SJSA1 (cell line): ENCODE measurements at places on chromosomes 3 and 15.

DNA sequence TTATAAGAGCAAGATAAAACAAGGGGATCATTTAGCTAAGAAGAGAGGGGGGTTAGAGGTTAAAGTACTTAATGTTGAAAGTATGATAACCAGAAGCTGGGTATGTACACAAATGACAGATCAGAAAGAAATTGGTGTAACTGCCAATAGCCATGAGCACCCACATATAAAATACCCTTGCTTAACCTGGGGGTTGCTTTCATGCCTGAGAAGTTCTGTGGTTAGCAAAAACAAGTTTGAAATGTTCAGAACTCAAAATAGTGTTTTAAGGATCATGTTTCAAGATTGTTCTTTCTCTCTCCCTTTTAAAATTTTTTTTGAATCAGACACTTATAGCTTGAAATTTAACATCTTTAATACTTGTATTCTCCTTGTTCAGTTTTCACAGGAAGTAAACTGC lies 321.4 kb upstream of the GBE1 start:
- no peaks in the 10 kb centered on the region for H3K27me3 ChIP-seq
- no peaks in the 10 kb centered on the region for H3K36me3 ChIP-seq
- no peaks in the 10 kb centered on the region for H3K4me1 ChIP-seq
- no peak overlapping the region for H3K27ac ChIP-seq
- no peak for DNase-seq

GRCh38 chr3:48217449-48217848 lies 5.8 kb upstream of the CAMP start:
- DNase-seq: no peak
- H3K4me3 ChIP-seq: no peak overlapping the region
- no peaks in the 10 kb centered on the region for H3K36me3 ChIP-seq
- no peaks in the 10 kb centered on the region for H3K27me3 ChIP-seq

GRCh38 chr3:187739561-187740332 lies 5.5 kb downstream of the BCL6 start:
- DNase-seq: peak; percentile 85
- no peaks in the 10 kb centered on the region for H3K36me3 ChIP-seq
- peak overlapping the region; percentile 42 for H3K4me3 ChIP-seq
- H3K27me3 ChIP-seq: no peaks in the 10 kb centered on the region
- peak overlapping the region; percentile 24; the same call in 1 of the 2 replicates for H3K27ac ChIP-seq

DNA sequence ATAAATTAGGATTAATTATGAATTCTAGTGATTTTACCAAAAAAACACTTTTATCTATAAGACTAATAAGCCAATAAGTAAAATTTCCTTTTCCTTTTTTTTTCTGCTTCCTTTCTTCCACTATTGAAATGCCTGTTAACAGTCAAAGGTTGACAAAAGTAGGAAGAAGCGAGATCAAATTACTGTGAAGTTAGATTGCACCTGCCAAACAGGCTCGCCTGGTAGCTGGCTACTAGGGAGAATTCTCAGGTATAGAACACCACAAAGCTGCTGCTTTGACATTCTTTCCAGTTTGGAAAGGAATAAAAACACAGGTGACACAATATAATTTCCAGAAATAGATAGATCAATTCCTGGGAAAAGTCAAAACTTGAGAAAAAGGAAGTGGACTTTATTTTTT lies 749.0 kb downstream of the NSUN3 start:
- no peaks in the 10 kb centered on the region for H3K27me3 ChIP-seq
- H3K27ac ChIP-seq: no peak overlapping the region
- H3K36me3 ChIP-seq: no peaks in the 10 kb centered on the region
- DNase-seq: no peak
